ENCODE measurements at places on chromosomes 1 and 21. TPM values are rescaled to one million over a fixed set of nuclear protein-coding genes. Genes with fewer than 3 reads are reported as not detected.

Gene LORICRIN
- total RNA-seq, result not detected

Gene CASQ1
- total RNA-seq, result not detected

Gene WRAP73
- 18.4 TPM for total RNA-seq

Gene ZNF670
- total RNA-seq, result 3.5 TPM

Gene DHRS3
- total RNA-seq, result 56.3 TPM

Gene DCST2
- 0.50 TPM for total RNA-seq

Gene RNU11
- total RNA-seq, result not detected

Gene TENT5C
- total RNA-seq, result 0.07 TPM

Gene PAPPA2
- not detected for total RNA-seq

Data from A549 treated with RU486 at 1 μM for 4 hours (cell line).